NCI-H1092 (cell line): ENCODE measurements at places on chromosomes 12 and 14.

- DNase-seq, result no peak
Measured at GRCh38 chr12:48092611-48093010, 13.3 kb downstream of the SENP1 start.

- DNase-seq, result no peak
Measured at GRCh38 chr12:114400925-114401324, 5.0 kb downstream of the TBX5 start.

DNA sequence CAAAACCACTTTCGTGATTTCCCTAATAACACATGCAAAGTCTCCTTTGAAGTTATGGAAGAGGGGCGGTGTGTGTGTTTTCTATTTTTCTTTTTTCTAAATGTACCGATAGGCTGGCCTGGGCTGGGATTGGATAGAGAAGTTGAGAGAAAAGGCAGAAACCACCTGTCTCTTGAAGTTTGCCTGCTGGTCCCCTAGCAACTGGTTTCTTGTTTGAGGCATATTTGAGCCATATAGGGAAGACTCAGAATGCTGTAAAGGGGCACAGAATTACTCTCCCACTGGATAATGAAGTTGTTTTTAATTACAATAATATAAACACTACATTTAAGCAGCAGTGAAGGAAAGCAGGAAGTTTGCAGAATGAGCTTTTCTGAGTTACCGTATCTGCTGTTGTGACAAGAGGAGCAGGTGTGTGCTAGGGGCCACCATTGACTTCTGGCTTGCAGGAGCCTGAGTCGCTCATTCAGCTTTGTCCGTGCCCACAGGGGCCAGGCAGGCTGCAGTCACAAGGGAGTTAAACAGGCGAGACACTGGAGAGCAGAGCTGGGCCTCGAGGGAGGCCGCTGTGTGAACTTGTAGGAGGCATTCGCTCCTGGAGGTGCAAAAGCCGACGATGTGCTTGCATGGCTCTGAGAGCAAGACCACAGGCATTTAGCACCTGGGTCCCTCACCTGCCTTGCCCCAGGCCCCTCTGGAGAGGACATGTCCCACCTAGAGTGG, 173.8 kb upstream of the RGS6 start:
- no peak for DNase-seq

DNA sequence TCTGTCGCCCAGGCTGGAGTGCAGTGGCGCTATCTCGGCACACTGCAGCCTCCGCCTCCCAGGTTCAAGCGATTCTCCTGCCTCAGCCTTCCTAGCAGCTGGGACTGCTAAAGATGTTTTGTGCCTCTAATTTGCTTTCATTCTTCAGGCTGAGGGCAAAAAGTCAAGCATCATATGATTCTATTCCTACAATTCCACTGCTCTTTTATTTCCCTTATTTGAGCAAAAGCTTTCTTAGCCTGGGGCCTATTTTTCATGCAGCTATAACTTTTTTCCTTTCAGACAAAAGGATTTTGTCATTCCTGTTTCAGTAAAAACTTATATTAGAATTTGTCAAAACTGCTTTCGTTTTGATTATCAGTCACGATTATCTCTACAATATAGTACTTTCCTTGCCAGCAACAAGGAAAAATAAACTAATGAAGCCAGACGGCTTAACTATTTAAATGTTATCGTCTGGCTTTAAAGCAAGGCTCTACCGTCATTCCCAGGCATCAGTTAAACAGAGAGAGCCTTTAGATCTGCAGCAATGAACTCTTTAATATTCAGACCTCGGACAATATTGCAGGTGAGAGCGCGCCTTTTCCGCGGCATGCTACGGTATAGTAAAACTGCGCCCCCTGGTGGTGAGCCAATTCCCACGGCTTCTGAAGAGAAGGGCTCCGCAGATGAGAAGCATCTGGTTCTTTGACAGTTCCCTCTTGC, 1.4 kb upstream of the SLC2A13 start:
- DNase-seq, result peak; percentile 46

DNA sequence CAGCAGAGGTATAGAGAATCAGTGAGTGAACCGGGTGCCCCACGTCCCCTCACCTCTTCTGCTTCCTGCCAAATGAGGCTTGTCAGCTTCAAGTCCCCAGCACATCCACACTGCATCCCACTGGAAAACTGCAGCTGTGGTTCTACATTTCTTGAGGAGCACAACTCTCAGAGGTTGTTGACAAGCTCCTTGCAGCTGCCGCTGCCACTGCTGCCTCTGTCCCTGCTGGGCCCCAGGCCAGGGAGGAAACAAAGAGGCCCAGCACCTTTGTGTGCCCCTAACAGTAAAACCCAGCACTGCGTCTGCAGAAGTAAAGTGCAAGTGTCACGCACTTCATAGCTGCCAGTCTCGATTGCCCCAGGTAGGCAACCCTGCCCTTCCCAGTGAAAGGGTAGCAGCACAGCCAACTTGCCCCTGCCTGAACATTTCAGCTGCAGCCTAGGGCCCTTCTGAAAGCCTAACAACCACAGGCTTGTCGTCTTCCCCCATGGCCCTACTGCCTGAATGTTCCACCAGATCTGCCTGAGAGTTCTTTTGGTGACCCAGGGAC, 1162.1 kb upstream of the USP15 start:
- no peak for DNase-seq

GRCh38 chr14:100345711-100346110, 22.6 kb downstream of the SLC25A47 start:
- no peak for DNase-seq

GRCh38 chr12:80939231-80939950, 1.7 kb upstream of the LIN7A start:
- DNase-seq, result no peak

- no peak for DNase-seq
Measured at GRCh38 chr12:80100591-80100990, 1.3 kb downstream of the OTOGL start.

DNA sequence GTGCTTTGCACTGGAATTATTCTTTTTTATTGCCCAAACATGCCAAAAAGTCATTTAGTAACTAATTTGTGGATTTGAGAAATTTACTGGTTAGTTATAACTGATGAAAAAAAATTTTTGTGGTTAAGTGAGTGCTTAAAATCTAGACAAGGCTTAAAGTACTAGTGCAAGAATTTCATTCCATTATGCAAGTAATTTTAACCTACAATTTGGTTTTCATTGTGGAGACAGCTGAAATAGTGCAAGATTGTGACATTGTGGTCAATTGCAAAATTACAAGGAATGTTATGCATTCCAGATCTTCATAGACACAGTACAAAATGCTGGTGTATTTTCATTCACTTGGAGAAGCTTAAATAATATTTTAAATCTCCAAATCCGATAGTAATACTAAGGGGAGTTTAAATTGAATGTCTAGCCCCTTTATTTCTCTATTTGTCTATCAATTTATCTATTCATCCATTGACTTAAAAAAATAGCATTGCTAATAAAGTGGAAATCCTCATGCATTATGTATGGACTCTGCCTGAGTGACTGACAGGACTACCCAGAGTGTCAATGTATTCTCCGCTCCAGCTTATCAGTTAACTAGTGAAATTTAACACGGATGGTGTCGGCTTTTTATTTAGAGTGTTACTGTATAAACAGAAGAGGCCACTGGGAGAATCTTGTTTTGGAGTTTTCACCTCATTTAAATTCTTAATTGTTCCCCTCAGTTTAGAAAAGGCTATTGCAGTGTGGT, 125.9 kb downstream of the ALX1 start:
- DNase-seq, result no peak

DNA sequence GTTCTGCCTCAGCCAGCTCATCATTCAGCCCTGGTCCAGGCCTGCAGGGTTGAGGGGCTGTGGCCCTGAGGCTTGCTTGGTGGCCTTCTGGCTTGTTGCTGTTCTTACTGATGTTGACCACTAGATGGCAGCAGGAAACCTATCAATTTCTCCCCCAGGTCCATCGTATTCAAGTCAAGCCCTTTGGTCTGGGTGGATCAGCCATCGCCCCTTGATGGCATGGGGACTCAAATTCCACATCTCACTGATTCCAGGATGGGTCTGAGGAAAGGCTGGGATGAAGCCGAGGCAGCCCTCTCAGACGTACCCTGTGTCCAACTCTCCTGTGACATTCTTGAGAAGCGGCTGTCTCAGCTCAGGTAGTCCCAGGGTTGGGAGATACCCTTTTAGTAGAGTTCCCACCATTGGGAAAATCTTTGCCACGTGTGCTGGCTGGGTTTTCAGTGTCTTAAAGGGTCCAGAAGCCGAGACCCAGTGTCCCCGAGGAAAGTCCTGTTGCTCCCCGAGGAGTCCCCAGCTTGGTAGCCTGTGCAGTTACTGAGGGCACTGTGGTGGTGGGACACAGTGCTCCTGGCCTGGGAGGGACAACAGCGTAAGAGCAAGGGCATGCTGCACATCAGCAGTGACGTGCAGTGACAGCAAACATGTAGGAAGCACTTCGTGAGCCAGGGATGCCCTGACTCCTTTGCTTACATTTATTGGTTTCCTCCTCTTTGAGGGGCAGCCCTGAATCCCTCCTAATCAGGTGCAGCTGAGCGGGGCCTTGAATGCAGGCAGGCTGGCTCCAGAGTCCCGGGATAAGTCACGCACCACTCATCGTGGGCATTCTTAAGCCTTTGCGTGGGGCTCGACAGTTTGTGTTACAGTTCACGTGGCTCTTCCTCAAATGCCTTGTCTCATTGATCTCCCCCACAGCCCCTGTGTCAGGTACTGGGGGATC, 58.6 kb downstream of the TSPAN9 start:
- DNase-seq, result peak; percentile 47

DNA sequence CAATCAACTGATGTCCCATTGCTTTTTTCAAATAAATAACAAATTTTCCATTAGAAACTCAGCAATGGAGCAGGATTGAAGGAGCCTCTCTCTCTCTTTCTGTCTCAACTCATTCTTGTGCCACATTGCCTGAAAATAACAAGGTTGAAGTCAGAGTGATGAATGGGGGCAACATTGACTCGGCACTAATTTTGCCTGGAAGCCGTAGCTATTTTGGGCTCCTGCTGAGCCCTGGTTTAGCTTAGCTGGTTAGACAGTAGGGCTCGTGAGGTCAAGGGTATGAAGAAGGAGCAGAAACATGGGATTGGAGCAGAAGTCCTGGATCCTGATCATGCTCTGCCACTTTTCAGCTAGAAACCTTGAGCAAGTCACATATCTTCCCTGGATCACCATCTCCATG, 38.9 kb downstream of the WSCD2 start:
- DNase-seq, result no peak

GRCh38 chr14:24411443-24412389, 12.9 kb downstream of the NYNRIN start:
- peak; percentile 23 for DNase-seq

- DNase-seq, result peak; percentile 23
Measured at GRCh38 chr12:130462558-130463274, 125.0 kb downstream of the PIWIL1 start.

- no peak for DNase-seq
Measured at GRCh38 chr12:102043928-102044327, 17.9 kb downstream of the WASHC3 start.

GRCh38 chr14:90999299-90999698, 61.1 kb downstream of the RPS6KA5 start:
- DNase-seq, result no peak

- no peak for DNase-seq
Measured at GRCh38 chr12:8127138-8127537, 3.7 kb downstream of the CLEC4A start.

DNA sequence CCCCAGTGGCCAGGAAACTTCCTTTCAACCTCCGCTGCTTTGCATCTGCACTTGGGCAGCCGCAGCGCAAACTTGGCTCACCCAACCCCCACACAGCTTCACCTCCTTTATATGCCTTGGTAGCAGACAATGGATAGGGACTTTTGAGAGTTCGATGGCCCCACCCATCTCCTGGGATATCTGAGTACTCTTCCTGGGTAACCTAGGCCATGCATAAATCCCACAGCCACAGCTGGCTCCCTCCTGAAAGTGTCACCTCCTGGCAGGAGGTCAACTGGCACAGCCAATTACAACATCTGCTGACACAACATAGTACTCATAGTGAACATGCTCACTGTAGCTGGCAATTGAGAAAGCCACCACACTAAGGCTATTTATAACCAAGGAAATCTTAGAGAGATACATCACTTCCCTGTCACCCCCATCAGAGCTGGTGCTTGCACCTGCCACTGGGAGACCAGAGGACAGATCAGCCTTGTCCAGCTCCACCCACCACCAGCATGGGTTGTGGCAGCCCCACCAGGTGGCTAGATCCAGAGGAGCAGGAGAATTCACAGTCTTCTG, 410.0 kb downstream of the SYT1 start:
- no peak for DNase-seq

- no peak for DNase-seq
Measured at GRCh38 chr12:64603183-64603841, 7.0 kb upstream of the RASSF3 start.

- no peak for DNase-seq
Measured at GRCh38 chr12:21330682-21331253, 3.9 kb downstream of the SLCO1A2 start.

DNA sequence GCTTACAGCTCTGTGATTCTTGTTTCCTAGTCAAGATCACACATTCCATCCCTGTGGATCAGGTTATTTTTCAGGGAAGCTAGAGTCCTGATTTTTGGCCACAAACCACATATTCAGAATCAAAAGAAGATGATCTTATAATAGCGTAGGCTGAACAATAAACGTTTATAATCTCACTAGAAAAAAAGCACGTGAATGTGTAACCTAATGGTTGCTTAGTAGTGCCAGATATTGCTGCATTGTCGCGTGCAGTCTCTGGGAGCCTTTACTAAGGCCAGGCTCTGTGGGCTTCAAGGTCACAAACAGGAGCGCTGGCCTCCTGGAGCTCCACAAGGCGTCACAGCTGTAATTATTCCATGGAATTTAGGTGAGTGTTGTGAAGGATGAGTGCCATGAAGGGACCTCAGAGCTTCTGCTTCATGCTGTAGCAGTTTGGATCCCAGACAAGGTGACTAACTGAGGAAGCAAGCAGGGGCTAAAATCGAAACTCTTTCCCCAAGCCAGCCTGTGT, 17.4 kb downstream of the CDKN1B start:
- no peak for DNase-seq

- no peak for DNase-seq
Measured at GRCh38 chr14:65574611-65575010, 162.1 kb downstream of the FUT8 start.

DNA sequence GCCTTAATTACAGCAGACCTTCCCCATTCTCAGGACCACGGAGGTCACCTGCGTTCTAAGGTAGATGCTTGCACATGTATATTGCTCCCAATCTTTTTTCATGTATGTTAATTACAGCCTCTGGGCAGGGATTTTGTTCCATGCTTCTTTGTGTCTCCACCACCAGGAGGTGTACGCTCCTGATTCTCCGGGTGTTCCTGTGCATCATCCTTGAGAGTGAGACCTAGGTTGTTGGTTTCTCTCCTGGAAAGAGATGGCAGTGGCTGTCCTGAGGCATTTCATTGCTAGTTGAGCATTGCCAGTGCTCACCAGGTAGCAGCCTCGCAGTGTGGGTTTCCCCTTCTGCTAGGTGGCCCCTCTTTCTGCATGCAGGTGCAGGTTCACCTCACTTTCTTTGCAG, 52.8 kb downstream of the KCNK13 start:
- no peak for DNase-seq

- no peak for DNase-seq
Measured at GRCh38 chr12:132583411-132583710, 27.0 kb downstream of the LRCOL1 start.

GRCh38 chr12:104741077-104741476, 217.0 kb downstream of the SLC41A2 start:
- no peak for DNase-seq

GRCh38 chr12:117105902-117106301, 6.7 kb upstream of the TESC start:
- DNase-seq, result no peak

- DNase-seq, result no peak
Measured at GRCh38 chr12:116188581-116188980, 88.9 kb downstream of the MED13L start.

- no peak for DNase-seq
Measured at GRCh38 chr14:105196265-105196960, 15.3 kb upstream of the NUDT14 start.

GRCh38 chr14:86858591-86858990, 1134.4 kb downstream of the GALC start:
- no peak for DNase-seq
